Right cardiac atrium (tissue), 5 donors: ENCODE measurements at places on chromosomes 11 and 22. TPM values are rescaled to one million over a fixed set of nuclear protein-coding genes. Genes with fewer than 3 reads are reported as not detected.

The CHID1 gene
- total RNA-seq = 67.9 TPM

The SLC25A45 gene
- 7.1 TPM for total RNA-seq

GRCh38 chr11:105915021-105915420 is 107.0 kb downstream of the MSANTD4 start:
- DNase-seq = no peak

DNA sequence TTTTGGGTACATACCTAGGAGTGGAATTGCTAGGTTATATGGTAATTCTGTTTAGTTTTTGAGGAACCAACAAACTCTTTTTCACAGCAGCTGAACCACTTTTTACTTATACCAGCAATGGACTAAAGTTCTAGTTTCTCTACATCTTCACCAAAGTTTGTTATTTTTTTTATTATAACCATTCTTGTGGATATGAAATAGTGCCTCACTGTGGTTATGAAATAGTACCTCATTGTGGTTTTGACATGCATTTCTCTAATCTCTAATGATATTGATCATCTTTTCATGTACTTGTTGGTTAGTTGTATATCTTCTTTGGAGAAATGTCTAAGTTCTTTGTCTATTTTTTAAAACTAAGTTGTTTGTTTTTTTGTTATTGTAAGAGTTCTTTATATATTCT is 27.2 kb downstream of the STIM1 start:
- DNase-seq = no peak
